AG20443 (cell line): ENCODE measurements at places on chromosomes 4 and X.

DNA sequence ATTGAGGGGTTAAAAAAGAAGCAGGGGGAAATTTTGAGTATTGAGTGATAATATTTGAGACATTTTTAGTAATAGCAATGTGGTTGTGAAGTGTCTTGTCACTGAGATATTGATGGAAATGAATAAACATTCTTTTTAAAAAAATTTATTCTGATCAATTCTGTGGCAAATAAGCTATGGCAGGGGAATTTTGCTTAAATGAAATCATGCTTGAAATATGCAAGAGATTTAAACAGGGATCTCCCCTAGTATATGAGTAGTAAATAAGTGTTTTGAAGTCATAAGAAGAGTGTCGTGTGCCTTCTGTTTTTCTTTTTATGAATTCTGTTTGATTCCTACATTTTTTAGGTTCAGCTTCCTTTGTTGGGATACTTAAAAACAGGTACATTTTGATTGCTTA lies 23.2 kb downstream of the IL15 start:
- DNase-seq = no peak

DNA sequence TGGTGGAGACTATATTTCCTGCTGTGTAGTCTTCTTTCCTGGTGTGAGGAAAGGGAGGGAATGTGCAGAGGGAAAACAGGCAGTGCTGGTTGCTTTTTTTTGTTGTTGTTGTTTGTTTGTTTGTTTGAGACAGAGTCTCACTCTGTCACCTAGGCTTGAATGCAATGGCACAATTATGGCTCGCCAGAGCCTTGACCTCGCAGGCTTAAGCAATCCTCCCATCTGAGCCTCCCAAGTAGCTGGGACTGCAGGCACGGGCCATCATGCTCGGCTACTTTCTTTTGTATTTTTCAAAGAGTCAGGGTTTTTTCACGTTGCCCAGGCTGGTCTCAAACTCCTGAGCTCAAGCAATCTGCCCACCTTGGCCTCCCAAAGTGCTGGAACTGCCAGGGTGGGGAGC lies 82.5 kb downstream of the RELL1 start:
- DNase-seq = no peak

GRCh38 chr4:128244379-128244778 lies 43.2 kb downstream of the PGRMC2 start:
- peak; percentile 32 for DNase-seq

- DNase-seq = no peak
Observed at GRCh38 chr4:142614621-142615323, 231.3 kb downstream of the INPP4B start.

DNA sequence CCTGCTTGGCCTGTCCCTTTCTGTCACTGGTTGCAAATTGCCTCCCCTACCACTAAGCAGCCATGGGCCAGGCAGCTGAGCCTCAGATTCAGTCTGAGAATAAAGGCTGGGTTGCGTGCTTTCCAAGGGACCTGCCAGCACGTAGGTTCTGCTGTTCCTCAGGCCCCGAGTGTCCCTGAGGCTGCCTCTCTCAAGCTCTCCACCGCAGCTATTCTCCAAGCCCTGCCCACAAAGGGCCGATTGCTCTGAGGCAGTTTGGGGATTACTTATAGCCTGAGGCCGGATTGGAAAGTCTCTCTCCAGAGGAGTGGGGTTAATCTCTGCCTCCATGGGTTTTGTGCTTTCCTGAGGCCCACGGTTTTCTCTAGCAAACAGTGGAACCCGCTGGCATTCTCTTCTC lies 590.7 kb downstream of the BCOR start:
- DNase-seq = no peak

DNA sequence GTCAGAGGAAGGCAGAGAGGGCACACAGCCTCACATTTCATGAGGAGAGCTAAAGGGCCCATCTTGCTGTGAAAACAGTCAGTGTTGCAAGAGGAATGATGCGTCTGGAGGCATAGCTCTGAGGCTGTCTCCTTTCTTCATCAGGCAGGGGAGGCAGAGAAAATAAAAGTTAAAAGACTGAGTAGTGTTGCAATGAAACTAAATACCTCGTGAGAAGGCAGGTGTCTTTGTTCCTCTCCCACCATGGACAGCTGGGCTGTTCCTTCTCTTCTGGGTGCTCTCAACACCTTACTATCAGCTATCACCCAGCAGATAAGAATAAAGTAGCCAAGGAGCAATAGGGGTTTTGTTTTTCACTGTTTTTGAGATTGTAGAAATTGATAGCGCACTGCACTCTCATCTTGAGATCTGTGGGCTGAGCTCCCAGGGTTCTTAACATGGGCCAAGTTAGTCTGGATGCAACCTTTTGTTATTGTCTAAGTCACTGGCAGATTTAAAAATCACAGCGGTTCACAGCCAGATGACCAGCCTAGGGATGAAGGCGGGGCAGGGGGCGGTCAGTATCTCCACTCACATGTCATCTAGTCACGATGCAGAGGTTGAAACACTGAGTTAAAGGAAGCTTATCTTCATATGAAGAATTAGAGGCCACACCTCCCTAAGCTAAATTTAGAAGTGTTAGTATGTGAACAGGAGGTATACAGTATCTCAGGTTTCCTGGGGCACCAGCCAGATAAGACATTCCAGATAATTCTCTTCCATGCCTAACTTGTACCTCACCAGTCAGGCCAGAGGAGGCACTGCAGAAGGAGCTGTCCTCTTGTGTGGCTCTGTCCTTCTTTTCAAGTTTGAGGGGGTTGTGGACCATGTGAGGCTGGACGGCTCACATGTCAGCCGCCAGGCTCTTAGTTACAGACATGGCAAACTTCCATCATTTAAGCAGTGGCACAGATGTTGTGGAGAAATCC lies 36.9 kb downstream of the PARM1 start:
- DNase-seq = no peak

- no peak for DNase-seq
Observed at GRCh38 chr4:159252491-159252890, 149.6 kb downstream of the RAPGEF2 start.

DNA sequence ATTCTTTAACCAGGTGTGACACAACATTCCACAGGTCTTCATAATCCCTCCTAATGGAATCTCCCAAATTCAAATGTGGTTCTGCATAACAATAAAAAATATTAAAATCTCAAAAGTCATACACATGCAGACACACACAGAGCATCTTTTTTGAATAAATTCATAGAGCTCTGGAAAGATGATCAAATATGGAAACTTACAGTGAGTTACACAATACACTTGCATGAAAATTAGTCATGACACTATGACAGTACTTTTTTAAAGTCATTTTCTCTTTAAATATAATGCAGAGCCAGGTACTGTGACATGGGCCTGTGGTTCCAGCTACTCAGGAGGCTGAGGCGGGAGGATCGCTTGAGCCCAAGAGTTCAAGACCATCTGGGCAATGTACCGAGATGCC lies 38.9 kb downstream of the DDX60L start:
- no peak for DNase-seq

DNA sequence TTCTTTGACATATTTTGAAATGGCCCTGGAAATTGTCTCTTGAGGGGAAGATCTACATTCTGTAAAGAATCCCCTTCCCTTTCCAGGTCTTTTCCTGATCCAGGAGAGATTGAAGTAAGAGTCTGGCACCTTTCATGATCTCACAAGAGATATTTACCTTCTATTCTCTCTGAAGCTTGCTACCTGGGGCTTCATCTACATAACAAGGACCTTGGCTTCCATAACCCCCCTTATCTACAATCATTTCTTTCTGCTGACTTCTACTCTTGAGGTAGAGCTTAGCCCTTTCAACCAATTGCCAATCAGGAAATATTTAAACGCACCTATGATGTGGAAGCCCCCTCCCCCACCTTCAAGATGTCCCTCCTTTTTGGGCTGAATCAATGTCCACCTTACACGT lies 383.7 kb upstream of the MAGEB18 start:
- DNase-seq = no peak

- DNase-seq = no peak
Observed at GRCh38 chr4:102356562-102357202, 11.4 kb upstream of the SLC39A8 start.

- DNase-seq = no peak
Observed at GRCh38 chr4:185265942-185266341, 56.5 kb downstream of the SNX25 start.

DNA sequence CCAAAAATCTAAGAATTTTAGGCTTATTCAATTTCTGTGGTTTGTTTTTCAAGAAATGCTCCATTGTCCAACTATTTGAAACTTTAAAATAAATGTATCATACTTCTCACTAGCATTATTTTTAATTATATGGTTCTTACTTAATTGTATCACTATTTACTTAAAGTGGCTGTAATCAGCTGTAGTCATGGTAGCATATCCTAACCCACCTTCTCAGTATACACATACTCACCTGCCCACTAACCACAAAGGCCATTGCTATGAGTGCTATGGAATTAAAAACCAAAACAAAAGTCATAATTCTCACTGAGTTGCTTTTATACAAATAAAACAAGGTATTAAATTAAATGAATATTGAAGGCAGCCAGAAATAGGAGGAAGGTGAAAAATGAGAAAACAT lies 5.0 kb downstream of the FBXO8 start:
- DNase-seq = no peak

GRCh38 chrX:45007598-45007997 lies 134.6 kb downstream of the KDM6A start:
- DNase-seq = no peak

DNA sequence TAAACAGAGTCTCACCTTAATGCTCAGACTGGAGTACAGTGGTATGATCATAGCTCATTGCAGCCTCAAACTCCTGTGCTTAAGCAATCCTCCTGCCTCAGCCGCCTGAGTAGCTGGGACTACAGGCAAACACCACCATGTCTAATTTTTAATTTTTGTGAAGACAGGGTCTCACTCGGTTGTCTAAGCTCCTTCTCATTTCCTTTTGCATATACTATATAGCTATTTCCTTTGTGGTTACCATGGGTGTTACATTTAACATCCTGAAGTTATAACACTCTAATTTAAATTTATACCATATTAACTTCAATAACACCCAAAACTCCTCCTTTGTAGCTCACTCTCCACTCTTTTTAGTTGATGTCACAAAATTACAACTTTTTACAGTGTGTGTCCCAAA lies 114.3 kb downstream of the DCK start:
- no peak for DNase-seq

- no peak for DNase-seq
Observed at GRCh38 chr4:36243355-36244256, 708 bp downstream of the ARAP2 start.

GRCh38 chr4:111108153-111108552 lies 485.3 kb upstream of the PITX2 start:
- no peak for DNase-seq

GRCh38 chr4:7347981-7348380 lies 86.7 kb downstream of the PSAPL1 start:
- DNase-seq = peak; percentile 81

- DNase-seq = no peak
Observed at GRCh38 chr4:52701207-52701606, 42.1 kb upstream of the USP46 start.

DNA sequence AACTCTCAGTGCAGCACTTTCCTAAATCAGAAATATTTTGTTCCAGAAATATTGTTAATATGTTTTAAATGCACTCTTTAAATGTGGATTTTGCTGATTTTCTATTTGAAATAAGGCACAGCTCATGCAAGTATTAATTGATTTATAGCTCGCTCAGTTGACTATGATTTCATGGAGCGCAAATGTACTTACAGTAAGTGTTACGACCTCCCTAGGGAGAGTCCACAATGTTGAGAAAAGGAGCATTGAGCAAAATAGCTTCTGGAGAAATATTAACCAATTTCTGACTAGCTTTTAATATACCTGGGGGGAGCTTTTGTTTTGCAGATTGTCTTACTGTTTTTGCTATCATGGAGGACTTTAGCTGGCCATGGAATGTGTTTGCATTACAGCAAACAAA lies 1687.5 kb downstream of the STIM2 start:
- no peak for DNase-seq

DNA sequence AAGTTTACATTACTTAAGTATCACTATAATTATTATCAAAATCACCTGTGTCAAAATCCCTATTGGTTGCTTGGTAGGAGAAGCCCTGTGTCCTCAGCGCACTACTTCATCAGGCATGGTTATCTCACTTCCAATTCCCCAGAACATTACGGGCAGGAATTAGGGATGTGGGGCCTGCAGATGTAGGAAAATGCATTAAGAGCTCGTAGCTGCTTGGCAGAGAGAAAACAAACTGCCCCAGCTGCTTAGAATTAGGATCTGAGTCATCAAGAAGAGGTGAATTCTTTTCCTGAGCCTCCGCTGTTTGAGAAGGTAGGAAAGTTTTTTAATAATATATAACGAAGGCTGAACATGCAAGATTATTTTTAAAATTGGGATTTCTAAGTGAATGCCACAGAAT lies 31.1 kb upstream of the CLNK start:
- DNase-seq = no peak

DNA sequence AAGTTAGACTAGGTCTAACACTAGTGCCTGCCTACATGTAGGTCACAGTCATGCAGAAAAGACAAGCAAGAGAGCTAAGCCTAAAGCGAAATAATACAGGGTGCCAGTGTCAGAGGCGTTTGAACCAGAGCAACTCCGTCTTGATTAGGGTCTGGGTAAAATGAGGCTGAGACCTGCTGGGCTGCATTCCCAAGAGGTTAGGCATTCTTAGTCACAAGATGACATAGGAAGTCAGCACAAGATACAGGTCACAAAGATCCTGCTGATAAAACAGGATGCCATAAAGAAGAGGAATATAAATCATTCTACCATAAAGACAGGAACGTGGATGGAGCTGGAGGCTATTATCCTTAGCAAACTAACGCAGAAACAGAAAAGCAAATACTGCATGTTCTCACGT lies 120.9 kb downstream of the BEND2 start:
- no peak for DNase-seq

DNA sequence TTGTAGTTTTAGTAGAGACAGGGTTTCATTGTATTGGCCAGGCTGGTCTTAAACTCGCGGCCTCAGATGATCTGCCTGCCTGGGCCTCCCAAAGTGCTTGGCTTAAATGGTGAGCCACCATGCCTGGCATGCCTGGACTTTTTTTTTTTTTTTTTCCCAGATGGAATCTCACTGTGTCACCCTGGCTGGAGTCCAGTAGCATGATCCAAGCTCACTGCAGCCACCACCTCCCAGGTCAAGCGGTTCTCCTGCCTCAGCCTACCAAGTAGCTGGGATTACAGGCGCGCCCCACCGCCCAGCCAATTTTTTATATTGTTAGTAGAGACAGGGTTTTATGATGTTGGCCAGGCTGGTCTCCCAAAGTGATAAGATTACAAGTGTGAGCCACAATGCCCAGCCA lies 8.4 kb downstream of the UBE2K start:
- peak; percentile 44 for DNase-seq

GRCh38 chrX:10380300-10380699 lies 223.5 kb downstream of the CLCN4 start:
- no peak for DNase-seq

DNA sequence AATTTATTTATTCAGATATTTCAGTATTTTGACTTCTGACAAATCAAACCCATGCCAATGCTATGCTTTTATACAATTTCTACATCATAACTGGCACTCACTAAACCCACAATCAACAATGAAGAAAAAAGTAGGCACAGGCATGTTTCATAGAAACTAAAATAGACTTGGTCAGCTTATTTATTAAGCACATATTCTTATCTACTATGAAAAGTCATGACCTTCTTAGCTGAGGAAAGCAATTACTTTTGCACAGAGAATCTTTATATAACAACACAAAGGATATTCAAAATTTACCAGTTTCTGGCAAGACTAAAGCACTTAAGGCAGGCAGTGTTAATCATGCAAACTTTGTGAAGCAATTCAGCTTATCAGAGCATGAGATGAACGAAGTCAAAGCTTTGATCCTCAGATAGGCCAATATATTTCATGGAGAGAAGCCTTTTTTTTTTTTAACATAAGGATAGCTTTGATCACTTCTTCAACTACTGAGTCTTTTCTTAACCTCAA lies 490.6 kb downstream of the INPP4B start:
- no peak for DNase-seq
